ENCODE measurements at places on chromosomes 3 and 15. TPM values are rescaled to one million over a fixed set of nuclear protein-coding genes. Genes with fewer than 3 reads are reported as not detected.

Gene ADCY5
- 1.7 TPM for polyA plus RNA-seq

Gene GOLGA8S
- 0.13 TPM for polyA plus RNA-seq

Gene MEIS2
- polyA plus RNA-seq = 3.6 TPM

GRCh38 chr3:112333381-112334317 is 693 bp downstream of the CD200 start:
- peak overlapping the region; percentile 55 for H3K4me3 ChIP-seq
- peak; percentile 76 for DNase-seq
- no peaks in the 10 kb centered on the region for H3K36me3 ChIP-seq
- no peaks in the 10 kb centered on the region for H3K4me1 ChIP-seq

DNA sequence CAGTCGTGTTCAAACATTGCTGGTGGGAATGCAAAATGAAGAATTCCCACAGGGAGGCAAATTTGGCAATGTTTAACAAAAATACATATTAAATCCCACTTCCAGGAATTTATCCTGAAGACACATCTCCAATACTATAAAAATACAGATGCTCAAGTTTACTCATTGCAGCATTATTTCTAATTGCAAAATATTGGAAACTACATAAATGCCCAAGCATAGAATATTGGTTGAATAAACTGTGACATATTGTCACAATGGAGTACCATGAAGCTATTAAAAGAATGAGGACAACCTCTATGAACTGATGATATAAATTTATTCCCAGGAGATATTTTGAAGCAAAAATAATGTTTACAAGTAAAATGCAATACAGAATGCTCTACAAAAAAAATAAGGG is 49.7 kb upstream of the UBE2E2 start:
- no peak overlapping the region for H3K4me3 ChIP-seq
- DNase-seq = no peak
- no peak overlapping the region for H3K27ac ChIP-seq
- H3K36me3 ChIP-seq = no peaks in the 10 kb centered on the region
- H3K27me3 ChIP-seq = no peaks in the 10 kb centered on the region

DNA sequence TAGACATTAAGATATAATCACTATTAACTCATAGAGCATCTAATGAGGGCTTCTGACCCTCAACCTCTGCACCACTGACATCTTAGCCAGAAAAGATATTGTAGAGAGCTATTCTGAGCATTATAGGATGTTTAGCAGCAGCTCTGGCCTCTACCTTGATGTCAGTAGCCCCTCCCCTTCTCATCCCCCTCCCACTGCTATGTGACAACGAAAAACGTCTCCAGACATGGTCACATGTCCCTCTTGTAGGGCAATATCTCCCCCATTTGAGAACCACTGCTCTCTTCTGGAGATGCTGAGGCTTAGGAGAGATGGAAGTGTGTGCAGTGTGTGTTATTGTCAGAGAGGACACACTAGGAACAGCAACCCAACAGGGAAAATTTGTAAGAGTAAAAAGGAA is 242.3 kb downstream of the FEZF2 start:
- no peaks in the 10 kb centered on the region for H3K4me1 ChIP-seq
- H3K36me3 ChIP-seq = no peaks in the 10 kb centered on the region
- no peak for DNase-seq
- no peak overlapping the region for H3K4me3 ChIP-seq

DNA sequence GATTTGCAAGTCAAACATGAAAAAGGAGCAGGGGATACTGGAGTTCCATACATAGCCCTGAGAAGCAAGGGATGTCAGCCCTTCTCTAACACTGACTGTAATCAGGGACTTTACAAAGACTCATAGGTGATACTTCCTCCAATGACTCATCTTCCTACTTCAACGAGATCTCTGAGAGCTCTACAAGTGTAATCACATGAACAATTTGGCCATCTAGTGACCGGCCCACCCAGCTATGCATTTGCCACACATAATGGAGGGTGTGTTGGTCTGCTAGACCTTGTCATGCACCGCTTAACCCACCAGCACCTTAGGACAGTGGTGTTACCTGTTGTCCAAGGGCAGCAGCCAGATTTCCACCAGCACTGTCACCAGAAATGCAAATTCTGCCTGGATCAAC is 75.3 kb downstream of the NCEH1 start:
- H3K27me3 ChIP-seq = no peaks in the 10 kb centered on the region
- peaks cover 68% of the 10 kb centered on the region for H3K36me3 ChIP-seq
- no peak overlapping the region for H3K27ac ChIP-seq
- H3K4me1 ChIP-seq = no peaks in the 10 kb centered on the region
- H3K4me3 ChIP-seq = no peak overlapping the region

GRCh38 chr3:132657869-132658747 is 1.5 kb downstream of the ACAD11 start:
- no peaks in the 10 kb centered on the region for H3K27me3 ChIP-seq
- no peak overlapping the region for H3K4me3 ChIP-seq
- peak overlapping the region; percentile 93 for H3K27ac ChIP-seq
- no peaks in the 10 kb centered on the region for H3K36me3 ChIP-seq
- DNase-seq = no peak

- H3K27me3 ChIP-seq = no peaks in the 10 kb centered on the region
- H3K36me3 ChIP-seq = peaks cover 94% of the 10 kb centered on the region
- H3K4me3 ChIP-seq = no peak overlapping the region
- no peaks in the 10 kb centered on the region for H3K4me1 ChIP-seq
- DNase-seq = no peak
- H3K27ac ChIP-seq = no peak overlapping the region
Observed at GRCh38 chr15:25339431-25339830, 99.4 kb downstream of the UBE3A start.

DNA sequence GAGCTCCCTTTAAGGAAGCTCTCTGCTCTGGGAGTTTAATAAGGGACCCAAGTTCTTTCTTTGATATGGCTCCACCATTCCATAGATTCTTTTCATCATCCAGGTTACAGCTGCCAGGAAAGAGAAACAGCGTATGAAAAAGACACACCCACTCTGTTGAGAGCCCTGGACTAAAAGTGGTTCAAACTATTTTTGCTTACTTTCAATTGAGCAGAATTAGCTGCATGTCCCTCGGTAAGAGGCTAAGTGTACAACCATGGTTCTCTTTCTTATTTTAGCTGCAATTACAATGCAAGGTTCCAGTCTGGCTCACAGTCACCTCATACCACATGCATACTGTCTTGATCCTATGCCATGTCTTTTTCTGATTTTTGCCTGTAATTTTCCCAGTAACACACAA is 1288.3 kb downstream of the NSUN3 start:
- H3K36me3 ChIP-seq = no peaks in the 10 kb centered on the region
- H3K27ac ChIP-seq = no peak overlapping the region
- no peak for DNase-seq
- H3K4me3 ChIP-seq = no peak overlapping the region

- no peaks in the 10 kb centered on the region for H3K36me3 ChIP-seq
- peaks cover 29% of the 10 kb centered on the region for H3K4me1 ChIP-seq
- H3K27me3 ChIP-seq = no peaks in the 10 kb centered on the region
- H3K27ac ChIP-seq = peak overlapping the region; percentile 81
- no peak overlapping the region for H3K4me3 ChIP-seq
Observed at GRCh38 chr3:183527428-183528379, 27.8 kb downstream of the KLHL6 start.

DNA sequence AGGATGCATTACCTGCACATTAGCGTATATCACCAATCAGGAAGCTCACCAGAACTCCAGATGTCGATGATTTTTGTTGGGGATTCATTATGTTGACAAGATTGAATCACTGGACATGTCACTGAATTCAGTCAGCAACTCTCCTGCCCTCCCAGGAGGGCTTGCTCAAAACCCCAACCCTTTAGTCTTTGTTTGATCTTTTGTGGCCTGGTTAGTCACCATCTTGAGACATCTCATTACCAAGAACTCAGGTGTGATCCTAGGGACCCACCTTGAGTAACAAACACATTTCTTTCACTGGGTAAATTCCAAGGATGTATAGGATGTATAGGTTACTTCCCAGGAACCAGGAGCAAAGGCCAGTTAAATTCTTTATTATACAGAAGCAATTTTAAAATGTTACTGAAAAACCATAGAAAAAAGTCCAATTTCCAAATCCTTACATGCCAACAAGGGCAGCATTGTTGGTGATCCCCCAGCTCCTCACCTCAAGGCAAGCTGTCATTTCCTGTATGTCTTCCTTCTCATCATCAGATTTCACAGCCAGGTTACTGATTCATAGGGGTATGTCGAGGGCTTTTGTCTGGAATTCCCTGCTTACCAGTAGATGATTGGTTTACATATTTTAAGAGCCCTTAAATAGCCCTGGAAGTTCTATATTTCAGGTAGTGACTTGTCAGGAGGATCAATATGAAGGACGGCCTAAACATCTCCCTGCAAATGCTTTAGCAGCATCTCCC is 11.7 kb downstream of the SNRPN start:
- no peak overlapping the region for H3K4me3 ChIP-seq
- H3K36me3 ChIP-seq = peaks cover 81% of the 10 kb centered on the region
- H3K27me3 ChIP-seq = no peaks in the 10 kb centered on the region

Gene ROPN1
- not detected for polyA plus RNA-seq

Gene ACAP2
- 15.7 TPM for polyA plus RNA-seq

GRCh38 chr3:193673845-193674244 is 80.8 kb downstream of the OPA1 start:
- DNase-seq = no peak
- H3K4me3 ChIP-seq = no peak overlapping the region
- no peak overlapping the region for H3K27ac ChIP-seq
- H3K27me3 ChIP-seq = no peaks in the 10 kb centered on the region
- peaks cover 39% of the 10 kb centered on the region for H3K36me3 ChIP-seq
- no peaks in the 10 kb centered on the region for H3K4me1 ChIP-seq

DNA sequence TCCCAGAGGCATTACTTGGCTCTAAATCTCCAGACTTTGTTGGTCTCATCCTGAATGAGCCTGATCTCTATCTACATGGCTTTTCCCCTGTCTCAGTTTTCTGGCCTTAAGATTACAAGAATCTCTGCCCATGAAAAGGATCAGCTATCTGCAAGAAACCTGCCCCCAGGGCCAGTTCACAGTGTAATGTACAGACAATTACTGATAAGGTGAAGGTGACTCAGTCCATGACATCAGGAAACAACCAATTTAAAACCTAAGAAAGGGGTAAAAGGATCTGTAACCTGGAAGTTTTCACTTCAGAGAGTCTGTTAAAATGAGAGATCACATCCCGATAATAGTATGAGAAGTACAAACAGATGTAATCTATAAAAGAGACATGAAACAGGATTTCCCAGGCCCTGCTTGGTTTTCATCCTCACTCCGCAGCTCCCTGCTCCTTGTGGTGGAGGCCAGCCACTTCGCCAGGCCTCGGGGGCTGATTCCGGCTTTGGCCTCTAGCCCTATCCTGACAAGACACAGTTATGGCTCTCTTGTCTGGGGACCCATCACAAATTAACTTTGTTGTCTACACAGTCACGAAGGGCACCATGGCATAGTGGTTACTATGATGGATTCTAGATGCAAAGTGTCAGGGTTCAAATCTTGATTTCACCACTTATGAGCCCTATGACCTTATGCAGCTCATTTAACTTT is 136.9 kb downstream of the THSD4 start:
- no peaks in the 10 kb centered on the region for H3K36me3 ChIP-seq
- H3K27me3 ChIP-seq = no peaks in the 10 kb centered on the region
- no peaks in the 10 kb centered on the region for H3K4me1 ChIP-seq
- H3K4me3 ChIP-seq = no peak overlapping the region

DNA sequence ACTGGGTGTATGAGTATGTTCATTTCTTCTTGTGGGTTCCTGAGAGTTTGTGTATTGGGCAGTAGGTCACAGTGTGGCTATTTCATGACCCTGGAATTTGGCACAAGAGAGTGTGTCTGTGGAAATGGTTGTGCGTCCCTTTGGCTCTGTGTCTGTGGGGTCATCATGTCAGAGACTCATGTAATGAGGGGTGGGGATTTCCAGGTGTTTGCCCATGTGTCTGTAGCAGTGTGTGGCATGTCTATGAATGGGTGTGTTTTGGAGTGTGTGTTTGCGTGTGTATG is 1.3 kb upstream of the GATA2 start:
- peaks cover 76% of the 10 kb centered on the region for H3K27me3 ChIP-seq
- H3K27ac ChIP-seq = no peak overlapping the region
- no peak overlapping the region for H3K4me3 ChIP-seq
- no peaks in the 10 kb centered on the region for H3K36me3 ChIP-seq
- peak; percentile 2 for DNase-seq

- no peak overlapping the region for H3K27ac ChIP-seq
- H3K27me3 ChIP-seq = no peaks in the 10 kb centered on the region
- no peaks in the 10 kb centered on the region for H3K36me3 ChIP-seq
- H3K4me1 ChIP-seq = no peaks in the 10 kb centered on the region
Observed at GRCh38 chr3:82080261-82080660, 318.8 kb upstream of the GBE1 start.

DNA sequence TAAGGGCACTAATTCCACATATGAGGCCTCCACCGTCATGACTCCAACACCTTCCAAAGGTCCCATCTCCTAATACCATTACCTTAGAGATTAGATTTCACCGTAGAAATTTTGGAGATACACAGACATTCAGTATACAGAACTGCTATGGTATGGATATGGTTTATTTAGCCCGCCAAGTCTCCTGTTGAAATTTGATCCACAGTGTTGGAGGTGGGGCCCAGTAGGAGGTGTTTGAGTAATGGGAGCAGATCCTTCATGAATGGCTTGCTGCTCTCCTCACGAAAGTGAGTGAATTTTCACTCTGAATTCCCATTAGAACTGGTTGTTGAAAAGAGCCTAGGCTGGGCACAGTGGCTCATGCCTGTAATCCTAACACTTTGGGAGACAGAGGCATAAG is 7.4 kb downstream of the MKRN3 start:
- H3K4me3 ChIP-seq = no peak overlapping the region
- H3K27me3 ChIP-seq = no peaks in the 10 kb centered on the region
- H3K27ac ChIP-seq = no peak overlapping the region
- H3K4me1 ChIP-seq = no peaks in the 10 kb centered on the region
- DNase-seq = no peak
- no peaks in the 10 kb centered on the region for H3K36me3 ChIP-seq

Gene IL5RA
- polyA plus RNA-seq = 0.06 TPM

- no peak for DNase-seq
- H3K4me1 ChIP-seq = no peaks in the 10 kb centered on the region
- no peak overlapping the region for H3K27ac ChIP-seq
- no peaks in the 10 kb centered on the region for H3K36me3 ChIP-seq
Observed at GRCh38 chr3:96000966-96001365, 813.4 kb upstream of the EPHA6 start.

GRCh38 chr15:96123028-96123400 is 207.5 kb upstream of the NR2F2 start:
- no peaks in the 10 kb centered on the region for H3K27me3 ChIP-seq
- no peaks in the 10 kb centered on the region for H3K36me3 ChIP-seq
- no peak overlapping the region for H3K4me3 ChIP-seq
- H3K4me1 ChIP-seq = no peaks in the 10 kb centered on the region
- DNase-seq = no peak

Gene SCN11A
- polyA plus RNA-seq = 2.6 TPM

- no peaks in the 10 kb centered on the region for H3K4me1 ChIP-seq
- no peak for DNase-seq
- no peaks in the 10 kb centered on the region for H3K27me3 ChIP-seq
- peaks cover 76% of the 10 kb centered on the region for H3K36me3 ChIP-seq
- no peak overlapping the region for H3K27ac ChIP-seq
- no peak overlapping the region for H3K4me3 ChIP-seq
Observed at GRCh38 chr15:50977162-50977561, 68.7 kb downstream of the AP4E1 start.

- DNase-seq = peak; percentile 85
- H3K4me3 ChIP-seq = peak within 1 kb of the TSS; percentile 39
- H3K27me3 ChIP-seq = peaks cover 42% of the 10 kb centered on the region
- H3K27ac ChIP-seq = peak within 1 kb of the TSS; percentile 36
- H3K4me1 ChIP-seq = peaks cover 18% of the 10 kb centered on the region
Observed at GRCh38 chr3:13548696-13549622, at the start of gene FBLN2. Gene FBLN2, plus strand, starts transcription at chr3:13549125. Its CDS starts 21,231 bp downstream, at chr3:13570356.

Gene PDCD7
- 9.8 TPM for polyA plus RNA-seq

GRCh38 chr3:59845386-59845785 is 795.6 kb upstream of the CFAP20DC start:
- no peaks in the 10 kb centered on the region for H3K4me1 ChIP-seq
- no peak overlapping the region for H3K4me3 ChIP-seq
- no peaks in the 10 kb centered on the region for H3K36me3 ChIP-seq
- DNase-seq = no peak
- no peak overlapping the region for H3K27ac ChIP-seq

All from spleen (tissue), 13 donors.